ENCODE measurements at places on chromosomes 4 and X. TPM values are rescaled to one million over a fixed set of nuclear protein-coding genes. Genes with fewer than 3 reads are reported as not detected.

The OTOP1 gene
- not detected for total RNA-seq

The TAF7L gene
- under 0.01 TPM for total RNA-seq

The PPP1R3F gene
- 12.6 TPM for total RNA-seq

The ABCG2 gene
- 5.2 TPM for total RNA-seq

The CCDC110 gene
- total RNA-seq, result 0.39 TPM

The FOXP3 gene
- not detected for total RNA-seq

The TLR1 gene
- 0.98 TPM for total RNA-seq

The MAGEB3 gene
- not detected for total RNA-seq

The G6PD gene
- 112 TPM for total RNA-seq

The RXFP1 gene
- not detected for total RNA-seq

The HPF1 gene
- total RNA-seq, result 15.3 TPM

The CDX4 gene
- not detected for total RNA-seq

The IL2 gene
- not detected for total RNA-seq

The SLC25A14 gene
- 8.9 TPM for total RNA-seq

The MTNR1A gene
- not detected for total RNA-seq

The ZFP92 gene
- total RNA-seq, result not detected

The ARHGAP10 gene
- total RNA-seq, result 60.9 TPM

The GAGE13 gene
- not detected for total RNA-seq

The CT45A3 gene
- total RNA-seq, result not detected

The OSTC gene
- 353 TPM for total RNA-seq

The ACSL1 gene
- 245 TPM for total RNA-seq

The ZAR1 gene
- 0.79 TPM for total RNA-seq

The NAA11 gene
- total RNA-seq, result not detected

The HPRT1 gene
- total RNA-seq, result 4.8 TPM

The ETDA gene
- total RNA-seq, result not detected

The CT47B1 gene
- total RNA-seq, result not detected

The VEGFC gene
- total RNA-seq, result 0.79 TPM

The ADH1C gene
- total RNA-seq, result not detected

The GABRB1 gene
- under 0.01 TPM for total RNA-seq

The LRP2BP gene
- total RNA-seq, result 1.2 TPM

The ELMOD2 gene
- total RNA-seq, result 50.9 TPM

The MAGEA12 gene
- total RNA-seq, result not detected

The KLHL13 gene
- 0.11 TPM for total RNA-seq

The MUC7 gene
- total RNA-seq, result not detected
